T-helper 2 cell treated with Interferon-gamma antibody and Interleukin-4, amounts not matched to agents 100 ng/mL and 5 ng/mL, for 36 hours (primary cell): ENCODE measurements at places on chromosomes 3 and 15. TPM values are rescaled to one million over a fixed set of nuclear protein-coding genes. Genes with fewer than 3 reads are reported as not detected.

ZNF619 gene
- 9.1 and 10.3 TPM in 2 replicates for total RNA-seq

LARP6 gene
- total RNA-seq: not detected in 2 replicates

ZNF80 gene
- 0.86 and 1.00 TPM in 2 replicates for total RNA-seq

IGSF10 gene
- total RNA-seq: not detected in 2 replicates

GPR62 gene
- total RNA-seq: not detected in 2 replicates

ARNT2 gene
- 0.23 TPM in 1 of 2 replicates, not detected in the other for total RNA-seq

CPEB1 gene
- total RNA-seq: not detected in 2 replicates

WDR93 gene
- total RNA-seq: not detected in 2 replicates

TNNC1 gene
- total RNA-seq: 0.23 and 0.27 TPM in 2 replicates

GABRR3 gene
- 0.05 TPM in 2 replicates for total RNA-seq

GOLGA6A gene
- not detected in 2 replicates for total RNA-seq

SLC28A1 gene
- not detected in 2 replicates for total RNA-seq

PDE12 gene
- total RNA-seq: 27.0 and 27.9 TPM in 2 replicates

PYGO1 gene
- not detected in 2 replicates for total RNA-seq

GP9 gene
- total RNA-seq: not detected in 2 replicates

MAPKAPK3 gene
- total RNA-seq: 157 and 159 TPM in 2 replicates

GPR149 gene
- total RNA-seq: not detected in 2 replicates

ST8SIA2 gene
- not detected in 2 replicates for total RNA-seq

RBPMS2 gene
- total RNA-seq: not detected in 2 replicates
